Pons (tissue), 1 donor: ENCODE measurements at places on chromosomes 5 and 9.

- DNase-seq = no peak
These were observed 32.9 kb upstream of the ENTREP1 start for GRCh38 chr9:69292078-69292477.

DNA sequence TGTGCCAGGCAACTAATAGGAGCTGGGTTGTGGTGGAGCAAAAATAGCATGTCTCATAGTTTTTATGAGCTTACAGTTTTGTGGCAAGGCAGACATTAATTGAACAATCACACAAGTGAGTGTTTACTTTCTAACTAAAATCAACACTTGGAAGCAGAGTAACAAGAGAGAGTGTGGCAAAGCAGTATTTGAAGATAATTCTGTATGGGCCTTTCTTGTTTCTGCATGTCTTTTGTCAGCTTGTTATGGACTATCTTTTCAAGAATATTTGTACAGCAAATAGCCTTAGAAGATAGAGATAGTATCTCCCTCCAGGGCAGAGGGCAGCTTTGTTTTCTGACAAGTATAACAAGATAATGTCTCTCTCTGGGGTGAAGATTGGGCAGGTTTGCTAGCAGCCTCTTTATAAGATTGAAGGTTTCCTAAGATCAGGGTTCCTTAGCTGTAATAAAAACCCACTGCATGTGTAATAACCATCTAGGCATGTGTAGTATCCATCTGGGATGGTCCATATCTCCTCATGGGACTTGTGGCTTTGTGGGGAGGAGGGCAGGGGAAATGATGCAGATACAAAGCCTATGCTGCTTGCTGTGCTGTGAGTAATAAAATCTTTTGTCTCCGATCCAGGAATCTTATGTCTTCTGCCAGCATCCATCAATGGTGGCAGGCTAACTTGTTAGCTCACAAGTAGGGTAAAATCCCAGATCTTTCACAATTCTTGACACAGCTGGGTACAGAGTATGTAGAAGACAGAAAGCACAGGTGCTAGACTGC is 479.9 kb downstream of the KDM4C start:
- DNase-seq = no peak

- no peak for DNase-seq
These were observed 674 bp downstream of the LHFPL2 start for GRCh38 chr5:78647838-78648358.

DNA sequence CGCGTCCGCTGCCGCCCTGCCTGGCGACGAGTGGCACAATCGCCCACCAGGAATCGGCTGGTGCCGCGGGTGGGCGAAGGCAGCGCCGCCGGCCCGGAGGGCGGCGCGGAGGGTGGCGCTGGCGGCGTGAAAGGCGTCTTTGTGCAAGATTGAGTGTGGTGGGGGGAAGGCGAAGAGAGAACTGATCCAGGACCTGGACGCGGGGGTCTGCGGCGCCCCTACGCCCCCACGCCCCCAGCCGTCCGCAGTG is 4.6 kb upstream of the RGMB start:
- no peak for DNase-seq

GRCh38 chr5:111404270-111404769 is 108.0 kb downstream of the STARD4 start:
- no peak for DNase-seq

DNA sequence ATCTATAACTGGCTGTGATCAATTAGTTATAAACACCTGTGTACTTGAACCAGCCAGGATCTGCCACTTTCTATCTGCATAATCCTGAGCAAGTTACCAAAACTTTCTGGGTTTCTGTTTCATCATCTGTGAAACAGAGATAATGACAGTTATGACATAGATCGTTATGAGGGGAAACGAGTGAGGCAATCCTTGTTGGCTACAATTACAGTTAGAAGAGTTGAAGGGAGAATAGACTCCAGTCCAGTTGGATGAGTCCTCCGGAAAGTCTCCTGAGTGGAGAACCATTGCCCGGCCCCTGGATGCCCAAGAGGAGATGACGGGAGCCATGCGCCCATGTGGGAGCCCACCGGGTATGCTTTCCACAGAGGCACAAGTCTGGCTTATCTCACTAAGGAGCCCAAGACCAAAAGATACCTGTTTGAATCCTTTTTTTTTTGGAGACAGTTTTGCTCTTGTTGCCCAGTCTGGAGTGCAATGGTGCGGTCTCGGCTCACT is 4.5 kb downstream of the PDE6A start:
- DNase-seq = no peak

DNA sequence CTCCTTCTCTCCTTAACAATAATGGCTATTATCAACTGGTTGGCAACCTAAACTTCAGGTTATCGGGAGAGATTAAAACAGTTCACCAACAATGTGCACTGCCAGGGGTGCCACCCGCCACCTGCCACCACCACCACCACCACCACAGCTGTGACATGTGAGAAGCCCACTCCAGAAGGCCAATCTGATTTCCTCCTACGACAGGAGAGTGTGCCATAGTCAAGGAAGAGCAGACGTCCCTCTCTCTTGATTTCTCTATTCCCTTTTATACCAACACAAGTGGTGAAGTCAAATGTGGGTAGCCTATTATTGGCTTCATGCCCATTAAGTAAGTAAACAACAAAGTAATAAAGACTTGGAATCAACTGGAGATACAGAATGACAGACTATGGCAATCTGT is 22.4 kb downstream of the GNAQ start:
- DNase-seq = no peak

DNA sequence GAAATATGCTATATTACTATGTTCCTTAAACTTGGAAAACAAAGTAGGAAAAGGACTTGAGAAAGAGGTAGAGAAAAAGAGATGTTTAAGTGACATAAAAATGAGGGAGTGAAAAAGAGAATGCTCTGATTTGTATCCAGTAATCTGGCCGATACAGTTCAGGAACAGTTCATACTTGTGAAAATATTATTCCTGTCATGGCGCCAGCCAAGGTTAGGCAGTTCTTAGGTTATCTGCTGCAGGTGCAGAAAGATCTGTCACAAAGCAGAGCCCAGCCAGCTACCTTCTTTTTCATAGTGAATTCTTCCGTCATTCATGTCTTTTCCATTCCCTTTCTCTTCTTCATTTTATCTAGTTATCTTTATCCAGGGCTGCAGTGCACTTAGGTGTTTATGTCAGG is 256.3 kb downstream of the ADAMTSL1 start:
- DNase-seq = no peak

GRCh38 chr5:69271376-69271775 is 36.7 kb downstream of the CDK7 start:
- no peak for DNase-seq
